Caco-2 (cell line): ENCODE measurements at places on chromosomes 7 and 10. TPM values are rescaled to one million over a fixed set of nuclear protein-coding genes. Genes with fewer than 3 reads are reported as not detected.

DNA sequence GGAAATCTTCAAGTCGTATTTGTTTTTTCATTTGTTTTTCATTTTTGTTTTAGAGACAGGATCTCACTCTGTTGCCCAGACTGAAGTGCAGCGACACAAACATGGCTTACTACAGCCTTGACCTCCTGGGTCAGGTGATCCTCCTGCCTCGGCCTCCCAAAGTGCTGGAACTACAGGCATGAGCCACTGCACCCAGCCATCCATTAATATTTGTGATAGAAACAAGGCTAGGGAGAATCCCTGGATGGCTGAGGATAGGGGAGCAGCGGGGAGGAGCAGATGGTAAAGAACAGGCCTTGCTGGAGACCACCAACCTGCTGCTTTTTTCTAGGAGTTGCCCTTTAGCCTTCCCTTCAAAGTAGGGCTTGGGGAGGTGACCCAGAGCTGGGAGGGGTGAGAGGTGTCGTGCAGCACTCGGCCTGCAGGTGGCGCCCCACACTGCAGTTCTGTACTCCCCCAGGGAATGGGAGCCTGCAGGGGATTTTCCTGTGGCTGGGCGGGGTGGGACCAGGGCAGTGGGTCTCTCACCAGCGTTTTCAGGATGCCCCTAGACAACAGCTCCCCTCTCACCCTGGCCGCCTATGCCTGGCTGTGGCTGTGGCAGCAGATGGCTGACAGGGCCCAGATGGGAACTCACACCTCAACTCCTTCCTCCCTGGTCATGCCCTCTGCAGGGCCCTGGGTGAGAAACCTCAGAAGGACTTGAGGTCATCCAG, 12.6 kb upstream of the CDH23 start:
- peak; percentile 80 for DNase-seq

DNA sequence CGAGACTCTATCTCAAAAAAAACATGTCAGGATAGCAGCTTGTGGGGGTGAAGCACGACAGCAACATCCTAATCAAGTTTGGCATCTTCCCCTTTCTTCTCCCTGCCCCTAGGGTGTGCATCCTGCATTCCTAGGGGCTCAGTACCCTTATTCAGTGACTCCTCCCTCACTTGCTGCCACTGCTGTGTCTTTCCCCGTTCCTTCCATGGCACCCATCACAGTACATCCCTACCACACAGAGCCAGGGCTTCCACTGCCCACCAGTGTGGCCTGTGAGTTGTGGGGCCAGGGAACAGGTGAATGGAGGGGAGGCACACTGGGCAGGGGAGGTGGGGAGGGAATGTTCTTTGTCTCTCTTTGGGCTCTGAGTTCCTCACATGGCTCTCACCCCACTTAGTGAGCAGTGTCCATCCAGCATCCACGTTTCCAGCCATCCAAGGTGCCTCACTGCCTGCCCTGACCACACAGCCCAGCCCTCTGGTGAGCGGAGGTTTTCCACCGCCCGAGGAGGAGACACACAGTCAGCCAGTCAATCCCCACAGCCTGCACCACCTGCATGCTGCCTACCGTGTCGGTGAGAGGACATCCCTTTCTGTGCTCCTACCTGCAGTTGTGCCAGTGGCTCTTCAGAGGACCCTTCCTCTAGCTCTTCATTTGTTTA, 11.4 kb downstream of the NDST2 start:
- no peak for DNase-seq

DNA sequence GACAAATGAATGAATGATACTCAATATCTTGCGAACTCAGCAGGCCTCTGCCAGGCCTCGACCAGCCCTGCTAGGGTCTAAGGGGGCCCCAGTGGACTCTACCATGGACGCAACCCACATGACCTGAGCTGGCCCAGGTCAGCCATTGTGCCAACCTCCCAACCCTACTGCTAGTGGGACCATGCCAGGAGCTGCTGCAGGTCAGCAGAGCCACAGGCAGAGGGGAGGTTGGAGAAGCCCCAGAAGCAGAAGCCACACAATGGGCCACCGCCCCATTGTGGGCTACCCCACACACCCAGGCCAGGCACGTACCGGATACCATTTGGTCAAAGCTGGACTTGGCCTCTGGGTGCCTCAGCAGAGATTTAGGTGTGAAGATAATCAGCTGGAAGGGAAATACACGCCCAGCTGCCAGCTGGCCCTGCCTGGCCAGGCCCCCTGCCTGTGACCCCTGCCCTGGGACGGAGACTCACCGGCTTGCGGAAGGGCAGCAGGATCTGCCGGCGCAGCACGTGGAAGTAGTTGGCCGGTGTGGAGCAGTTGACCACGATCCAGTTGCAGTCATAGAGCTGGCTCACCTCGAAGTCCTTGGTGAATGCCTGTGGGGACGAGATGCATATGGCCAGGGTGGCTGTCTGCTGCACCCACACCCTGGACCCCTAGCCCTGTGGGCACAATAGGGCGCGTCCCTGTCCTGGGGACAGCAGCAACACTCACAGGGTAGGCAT, 24.5 kb downstream of the OGDHL start:
- DNase-seq = no peak

DNA sequence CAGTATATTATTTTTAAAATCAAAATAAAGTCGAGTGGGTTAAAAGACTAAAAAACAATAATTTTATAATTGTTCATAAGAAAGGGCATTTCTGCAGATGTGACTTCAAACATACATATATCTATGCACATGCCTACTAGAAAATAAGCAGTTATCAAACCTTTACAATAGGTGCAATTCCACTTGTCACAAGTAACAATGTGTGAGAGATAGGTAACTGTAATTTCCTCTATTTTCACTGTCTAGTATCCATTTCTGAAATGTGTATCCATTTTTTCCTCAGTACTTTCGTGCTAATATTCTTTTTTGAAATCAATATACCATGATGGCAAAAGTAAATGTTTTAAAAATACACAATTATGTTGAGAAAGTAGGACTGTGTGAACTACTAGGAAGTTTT, 96.9 kb upstream of the GNAI1 start:
- DNase-seq = no peak

GRCh38 chr7:144019457-144019856, 19.3 kb downstream of the OR6B1 start:
- peak; percentile 69 for DNase-seq

DNA sequence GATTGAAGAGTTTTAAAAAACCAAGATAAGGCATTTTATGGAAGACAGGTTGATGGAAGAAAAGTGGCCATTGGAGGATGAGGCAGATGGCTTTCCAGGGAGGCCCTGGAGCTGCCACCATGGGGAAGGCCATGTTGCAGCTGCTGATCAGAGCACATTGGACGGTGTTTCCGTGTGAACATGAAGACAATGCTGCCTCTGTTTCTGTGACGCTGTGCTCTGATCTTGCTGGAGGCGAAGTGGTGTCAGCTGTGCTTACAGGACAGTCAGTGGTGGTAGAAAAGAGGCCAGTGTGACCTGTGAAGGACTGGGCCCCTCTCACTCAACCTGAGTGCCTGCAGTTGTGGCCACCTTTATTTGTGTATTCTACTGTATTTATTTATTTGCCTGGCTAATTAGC, 132.9 kb downstream of the FAM204A start:
- DNase-seq = no peak

DNA sequence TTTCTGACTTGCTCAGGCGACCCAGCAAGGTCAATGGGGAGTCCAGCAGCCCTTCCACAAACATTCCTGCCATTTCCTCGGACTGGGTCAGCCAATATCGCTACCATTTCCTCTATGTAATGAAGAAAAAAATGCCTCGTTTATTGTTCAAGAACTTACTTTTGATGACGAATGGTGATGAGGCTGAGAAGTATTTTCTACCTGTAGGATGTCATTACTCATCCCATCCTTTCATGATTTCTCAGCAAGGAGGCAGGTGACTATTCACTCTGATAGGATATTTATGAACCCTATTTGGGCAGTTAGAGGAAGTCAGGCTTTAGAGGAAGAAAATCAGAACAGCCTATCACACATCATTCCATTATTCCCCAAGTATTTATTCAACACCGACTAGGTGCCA, 178.6 kb downstream of the FANK1 start:
- no peak for DNase-seq

DNA sequence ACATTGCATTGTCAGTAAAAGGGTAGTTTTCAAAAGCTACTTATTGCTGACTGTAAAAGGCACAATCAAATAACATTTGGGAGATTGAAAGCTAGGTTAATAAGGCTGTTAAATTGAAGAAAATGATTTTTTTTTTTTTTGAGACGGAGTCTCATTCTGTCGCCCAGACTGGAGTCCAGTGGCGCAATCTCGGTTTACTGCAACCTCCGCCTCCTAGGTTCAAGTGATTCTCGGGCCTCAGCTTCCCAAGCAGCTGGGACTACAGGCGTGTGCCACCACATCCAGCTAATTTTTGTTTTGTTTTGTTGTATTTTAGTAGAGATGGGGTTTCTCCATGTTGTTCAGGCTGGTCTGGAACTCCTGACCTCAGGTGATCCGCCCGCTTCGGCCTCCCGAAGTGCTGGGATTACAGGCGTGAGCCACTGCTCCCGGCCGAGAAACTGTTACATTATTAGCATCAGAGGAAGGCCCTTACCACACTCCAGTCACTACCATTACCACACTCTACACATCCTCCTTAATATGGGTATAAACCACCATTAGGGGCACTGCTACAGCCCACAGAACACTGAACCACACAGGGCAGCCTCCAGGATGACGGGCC, 1.0 kb downstream of the CYP51A1 start:
- no peak for DNase-seq

DNA sequence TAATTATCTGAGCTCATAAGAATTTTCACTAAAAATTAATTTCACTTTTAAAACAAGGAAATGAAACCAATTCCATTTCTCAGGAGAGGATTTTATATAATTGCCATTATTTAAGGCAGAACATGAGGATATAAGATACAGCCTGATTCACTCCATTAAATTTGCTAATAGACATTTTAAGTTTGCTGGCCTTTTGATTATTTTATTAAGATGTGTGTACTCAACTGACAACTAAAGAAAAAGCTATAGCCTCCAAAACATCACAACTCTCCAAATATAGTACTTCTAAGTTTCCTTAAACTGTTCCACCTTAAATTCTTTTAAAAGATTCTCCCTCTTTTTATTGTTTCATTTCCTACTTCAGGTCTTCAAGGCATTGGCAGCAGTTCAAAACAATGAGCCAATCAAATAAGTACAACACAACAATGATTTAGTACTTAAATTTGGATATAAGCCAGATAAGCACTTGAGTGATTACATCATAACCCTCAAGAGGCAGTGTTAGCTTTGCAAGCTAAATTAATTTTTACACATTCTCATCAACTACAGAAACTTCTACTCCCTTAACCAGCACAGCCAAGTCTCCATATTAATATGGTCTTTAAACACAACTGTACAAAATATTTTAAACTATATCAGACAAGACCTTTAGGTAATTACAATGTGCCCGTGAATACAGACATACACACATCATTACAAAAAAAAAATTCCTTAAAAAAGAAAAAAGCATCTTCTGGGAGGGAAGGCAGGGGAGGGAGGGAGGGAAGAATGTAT, 121.8 kb downstream of the KMT2C start:
- DNase-seq = no peak

DNA sequence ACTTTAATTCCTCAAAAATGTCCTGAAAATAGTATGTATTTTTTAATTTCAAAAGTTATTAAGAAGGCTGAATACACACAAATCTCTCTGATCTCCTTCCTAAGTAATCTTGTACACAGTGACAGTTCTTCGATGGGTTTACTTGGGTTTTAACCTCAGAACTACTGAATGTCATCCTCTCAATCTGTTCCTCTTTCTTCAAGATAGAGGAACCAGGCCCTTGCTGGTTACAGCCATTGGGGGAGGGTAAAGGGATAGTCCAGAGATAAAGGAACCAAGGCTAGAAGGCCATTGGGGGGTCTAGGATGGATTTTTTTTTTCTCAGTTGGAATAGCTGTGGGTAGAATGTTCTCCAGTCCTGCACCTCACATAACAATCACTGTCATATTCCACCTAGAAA, 224.9 kb downstream of the SKIDA1 start:
- no peak for DNase-seq

DNA sequence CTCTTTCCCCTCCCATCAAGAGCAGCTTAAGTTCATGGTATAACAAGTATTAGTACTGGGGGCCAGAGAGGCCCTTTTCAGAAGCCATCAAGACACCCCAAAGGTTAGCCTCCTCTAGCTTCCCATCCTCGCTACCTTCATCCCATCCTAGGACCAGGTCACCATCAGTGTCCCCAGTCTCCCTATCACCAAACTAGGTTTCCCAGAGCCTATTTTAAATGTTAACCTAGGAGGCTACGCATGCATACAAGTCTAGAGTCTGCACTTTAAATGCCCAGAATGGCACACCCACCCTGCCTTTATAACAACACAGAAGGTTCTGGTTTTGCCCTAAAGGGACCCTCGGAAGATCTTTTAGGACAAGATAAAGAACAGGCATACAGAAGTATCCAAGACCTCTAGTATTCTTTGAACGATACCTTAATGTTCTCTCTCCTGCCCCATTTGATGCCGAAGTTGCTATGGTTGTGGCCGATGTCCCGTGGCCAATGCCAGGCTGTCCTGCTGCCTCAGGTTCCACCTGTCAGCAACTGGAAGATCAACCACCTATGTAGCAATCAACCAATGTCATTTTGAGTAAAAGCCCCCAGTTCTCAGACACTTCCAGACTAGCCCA, 2.2 kb downstream of the GPRIN2 start:
- peak; percentile 19 for DNase-seq

GRCh38 chr10:27355918-27356573, 115.4 kb upstream of the ACBD5 start:
- DNase-seq = no peak

DNA sequence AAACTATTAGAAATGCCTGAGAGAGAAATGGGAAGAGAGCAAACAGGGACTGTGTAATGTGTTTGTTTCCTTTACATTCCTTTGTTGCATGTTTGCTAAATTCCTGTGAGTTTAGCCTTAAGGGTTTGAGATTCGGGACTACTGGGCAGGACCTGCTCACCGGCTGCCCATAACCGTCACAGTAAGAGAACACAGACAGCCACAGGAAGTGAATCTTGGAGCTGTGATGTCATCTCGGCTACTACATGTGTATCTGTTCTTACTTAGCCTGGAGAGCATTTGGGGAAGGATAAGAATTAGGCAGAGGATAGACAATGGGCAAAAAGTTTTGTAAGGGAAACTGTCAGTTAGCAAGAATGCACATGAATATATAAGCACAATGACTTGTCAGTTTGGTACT, 485.1 kb upstream of the KLF6 start:
- no peak for DNase-seq

- no peak for DNase-seq
These were observed 130.6 kb downstream of the ATXN7L1 start for GRCh38 chr7:105745681-105746330.

DNA sequence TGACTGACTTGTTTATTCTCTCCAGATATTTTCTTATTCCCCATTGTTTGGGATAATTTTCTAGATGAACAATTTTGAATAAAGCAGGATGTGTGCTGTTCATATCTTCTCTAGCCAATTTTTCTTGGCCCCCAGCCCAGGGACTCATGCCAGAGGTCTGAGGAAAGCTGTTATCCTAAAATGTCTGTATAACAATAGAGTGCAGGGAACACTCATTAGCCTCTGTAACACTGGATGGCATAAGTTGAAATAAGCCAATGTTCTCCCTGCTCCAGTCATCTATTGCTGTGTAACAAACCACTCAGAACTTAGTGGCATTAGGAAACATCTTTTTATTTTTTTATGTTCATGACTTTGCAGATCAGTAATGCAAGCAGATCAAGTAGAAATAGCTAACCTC, 121.7 kb upstream of the TRIM24 start:
- no peak for DNase-seq

Gene MSS51
- total RNA-seq = 2.0 and 2.1 TPM in 2 replicates

Gene IMPDH1
- 39.9 and 43.5 TPM in 2 replicates for total RNA-seq

Gene OR9A2
- not detected in 2 replicates for total RNA-seq

Gene ABCB4
- total RNA-seq = 0.18 and 0.21 TPM in 2 replicates

Gene EPHB4
- 112 and 117 TPM in 2 replicates for total RNA-seq

Gene ZP3
- 3.2 and 5.5 TPM in 2 replicates for total RNA-seq

Gene MRC1
- total RNA-seq = 0.05 TPM in 2 replicates

Gene DRGX
- total RNA-seq = not detected in 2 replicates

Gene PRR15
- total RNA-seq = 22.6 and 28.9 TPM in 2 replicates
